ENCODE measurements at places on chromosomes 4 and X.

- DNase-seq, result no peak
Measured at GRCh38 chr4:161376275-161376674, 787.5 kb downstream of the FSTL5 start.

DNA sequence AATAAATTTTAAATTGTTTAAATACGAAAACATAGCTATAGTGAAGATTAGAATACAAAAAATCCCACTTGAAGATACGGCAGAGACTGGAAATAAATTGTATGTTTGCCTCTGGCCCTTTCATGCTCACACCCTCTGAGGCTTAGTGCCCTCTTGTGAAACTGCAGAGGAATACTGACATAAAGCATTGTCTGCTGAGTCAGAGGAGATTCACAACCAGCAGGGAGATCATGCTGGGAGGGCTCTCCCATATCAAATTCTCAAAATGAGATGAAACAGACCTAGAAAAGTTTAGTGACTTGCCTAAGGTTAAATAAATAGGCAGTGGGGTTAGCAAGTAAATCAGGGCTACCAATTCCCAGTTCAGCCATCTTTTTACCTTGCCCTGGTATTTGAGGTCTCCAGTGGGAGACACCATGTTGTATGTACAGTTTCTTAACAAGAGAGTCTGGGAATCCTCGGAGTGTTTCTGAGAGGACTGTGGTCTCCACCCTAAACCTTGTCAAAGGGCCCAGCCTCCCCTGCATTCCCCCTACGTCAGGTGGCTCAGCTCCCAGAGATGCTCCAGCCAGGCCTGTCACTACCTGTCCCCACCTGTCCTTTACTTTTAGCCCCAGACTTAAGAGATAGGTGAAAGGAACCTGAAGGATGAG, 581.4 kb upstream of the DIPK2B start:
- peak; percentile 79 for DNase-seq

GRCh38 chr4:874056-874455, 48.1 kb upstream of the CPLX1 start:
- DNase-seq, result no peak

- DNase-seq, result no peak
Measured at GRCh38 chr4:34250562-34250961, 1993.8 kb downstream of the ARAP2 start.

DNA sequence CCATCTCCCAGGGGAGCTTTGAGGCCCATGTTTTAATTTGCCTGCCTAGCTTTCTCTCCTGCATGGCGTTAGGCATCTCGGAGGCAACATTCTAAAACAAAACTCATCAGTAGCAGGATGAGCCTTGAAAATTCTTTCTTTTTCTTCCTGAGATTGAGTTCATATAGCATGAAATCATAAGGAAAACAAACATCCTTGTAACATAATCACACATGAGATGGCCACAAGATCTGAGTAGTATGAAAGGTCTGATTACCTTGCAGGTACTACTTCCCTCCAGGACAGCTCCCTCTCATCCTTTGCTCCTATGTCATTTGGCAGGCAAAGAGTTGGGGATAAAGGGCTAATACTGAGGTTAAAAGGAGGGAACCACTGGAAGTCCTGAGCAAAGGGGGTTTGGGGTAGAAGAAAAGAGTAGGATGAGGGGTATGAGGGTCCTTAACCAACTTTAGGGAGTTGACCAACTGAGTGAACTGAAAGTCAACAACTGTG, 37.5 kb upstream of the CXCL8 start:
- DNase-seq, result no peak

GRCh38 chr4:39030725-39031124, 1.5 kb downstream of the TMEM156 start:
- no peak for DNase-seq

DNA sequence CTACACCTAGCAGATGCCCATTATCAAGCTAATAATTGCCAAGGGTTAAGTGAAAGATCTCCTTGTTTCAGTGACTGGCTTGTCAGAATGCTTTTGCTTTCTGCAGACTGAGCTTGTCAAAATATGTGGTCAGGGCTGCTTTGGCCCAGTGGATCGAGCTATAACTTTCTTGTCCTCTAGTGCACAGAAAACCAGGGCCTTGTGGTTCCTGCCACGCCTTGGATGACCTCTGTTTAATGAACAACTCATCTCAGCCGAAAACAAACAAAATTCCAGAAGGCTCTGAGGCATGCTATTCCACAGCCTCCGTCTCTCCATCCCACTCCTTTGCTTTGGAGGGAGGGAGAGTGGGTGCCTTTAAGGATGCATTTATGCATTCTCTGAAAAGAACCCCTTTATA, 11.3 kb downstream of the EVC start:
- peak; percentile 77 for DNase-seq

- DNase-seq, result peak; percentile 30
Measured at GRCh38 chr4:38562751-38563198, 101.2 kb upstream of the KLF3 start.

- no peak for DNase-seq
Measured at GRCh38 chr4:17654701-17655100, 40.3 kb downstream of the MED28 start.

DNA sequence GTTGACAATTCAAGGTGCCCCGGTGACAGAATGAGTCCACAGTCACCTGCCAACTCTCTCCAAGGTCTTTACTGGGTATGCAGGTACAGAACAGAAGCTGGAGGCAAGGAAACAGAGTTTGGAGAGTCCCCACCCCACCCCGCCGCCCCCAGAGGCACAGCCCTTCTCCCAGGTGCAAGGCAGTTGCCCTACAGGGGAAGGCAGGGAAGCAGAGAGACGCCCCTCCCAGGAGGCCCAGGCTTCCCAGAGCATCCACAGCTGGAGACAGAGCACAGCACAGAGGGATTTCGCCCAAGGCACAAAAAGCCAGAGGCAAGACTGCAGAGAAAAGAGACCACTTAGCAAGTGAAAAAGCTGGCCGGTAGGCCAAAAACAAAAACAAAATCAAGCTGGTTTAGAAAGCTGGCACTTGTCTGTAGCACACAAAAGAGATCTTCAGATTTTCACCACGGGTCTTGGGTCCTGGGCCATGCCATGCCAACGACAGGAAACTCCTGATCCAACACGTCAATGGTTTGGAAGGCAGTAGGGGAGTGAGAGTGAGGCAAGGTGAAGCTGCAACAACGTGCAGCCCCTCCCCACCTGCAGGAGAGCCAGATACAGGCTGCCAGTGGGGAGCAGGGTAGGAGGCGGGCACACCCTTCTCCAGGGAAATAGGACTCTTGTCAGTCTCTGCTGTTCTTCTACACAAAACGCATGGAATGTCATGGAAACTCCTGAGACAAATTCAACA, 113.3 kb downstream of the AFAP1 start:
- no peak for DNase-seq

GRCh38 chr4:88962396-88962795, 94.6 kb downstream of the FAM13A start:
- no peak for DNase-seq

- DNase-seq, result peak; percentile 48
Measured at GRCh38 chrX:153476666-153477363, 6.4 kb upstream of the HAUS7 start.

GRCh38 chr4:15352524-15352923, 75.3 kb upstream of the C1QTNF7 start:
- DNase-seq, result peak; percentile 41

- no peak for DNase-seq
Measured at GRCh38 chr4:152858934-152859333, 77.2 kb upstream of the FHDC1 start.

DNA sequence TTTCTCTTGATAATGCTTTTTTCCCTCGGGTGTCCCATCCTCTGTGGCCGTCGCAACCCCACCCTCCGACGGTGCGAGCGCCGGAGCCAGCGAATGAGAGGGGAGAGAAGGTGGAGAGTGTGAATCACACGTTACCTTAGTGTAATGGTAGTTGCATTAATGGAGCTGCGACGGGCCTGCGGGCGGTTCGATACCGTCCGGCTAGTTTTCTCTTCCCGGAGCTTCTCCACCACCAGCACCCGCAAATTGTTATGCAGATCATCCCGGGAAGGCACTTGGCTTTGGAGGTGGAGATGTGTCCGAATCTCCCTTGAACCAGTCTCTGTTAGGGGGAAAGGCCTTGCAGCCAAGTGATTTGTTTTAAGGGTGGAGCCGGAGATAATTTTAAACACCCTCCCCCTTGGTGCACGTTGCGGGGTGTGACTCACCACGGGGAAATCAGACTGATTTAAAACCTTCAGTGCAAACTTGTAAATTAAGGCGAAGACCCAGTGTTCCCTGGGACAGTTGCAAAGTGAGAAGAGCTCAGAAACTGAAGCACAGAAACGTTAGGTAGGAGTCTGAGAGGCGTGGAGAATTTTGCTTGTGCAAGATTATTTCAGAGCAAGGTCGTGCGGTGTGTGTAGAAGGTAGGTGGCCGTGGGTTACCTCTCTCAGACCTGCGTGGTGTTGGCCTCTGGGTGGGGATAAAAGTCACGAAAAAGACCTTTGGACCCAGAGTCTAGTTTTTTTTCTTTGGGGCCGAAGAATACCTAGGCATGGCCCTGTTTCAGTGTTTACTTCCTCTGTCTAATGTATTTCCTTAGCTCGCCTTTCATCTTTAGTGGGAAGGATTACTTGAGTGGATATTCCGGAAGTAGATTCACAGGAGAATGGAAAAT, 1.3 kb downstream of the AFF1 start:
- DNase-seq, result peak; percentile 65

- DNase-seq, result no peak
Measured at GRCh38 chr4:140363051-140363450, 10.4 kb upstream of the SCOC start.

DNA sequence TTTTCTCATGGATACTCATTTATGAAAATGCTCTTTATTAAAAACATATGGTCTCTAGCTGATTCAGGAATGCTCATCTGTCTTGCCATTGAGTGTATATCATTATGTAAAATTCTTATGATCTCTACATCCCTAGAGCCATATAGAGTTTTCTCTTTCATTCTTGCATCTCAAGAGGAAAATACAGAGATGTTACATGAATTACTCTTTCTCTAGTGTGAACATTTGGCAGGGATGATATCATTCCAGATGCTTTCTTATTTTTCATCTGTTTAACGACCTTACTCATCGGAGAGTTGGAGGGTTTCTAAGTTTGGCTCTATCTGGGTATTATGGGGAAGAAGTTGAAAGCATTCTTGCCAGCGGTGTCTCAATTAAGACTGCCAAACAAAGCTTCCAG, 202.9 kb upstream of the SLC7A11 start:
- peak; percentile 61 for DNase-seq

GRCh38 chr4:42995343-42995944, 102.9 kb downstream of the GRXCR1 start:
- DNase-seq, result peak; percentile 17

DNA sequence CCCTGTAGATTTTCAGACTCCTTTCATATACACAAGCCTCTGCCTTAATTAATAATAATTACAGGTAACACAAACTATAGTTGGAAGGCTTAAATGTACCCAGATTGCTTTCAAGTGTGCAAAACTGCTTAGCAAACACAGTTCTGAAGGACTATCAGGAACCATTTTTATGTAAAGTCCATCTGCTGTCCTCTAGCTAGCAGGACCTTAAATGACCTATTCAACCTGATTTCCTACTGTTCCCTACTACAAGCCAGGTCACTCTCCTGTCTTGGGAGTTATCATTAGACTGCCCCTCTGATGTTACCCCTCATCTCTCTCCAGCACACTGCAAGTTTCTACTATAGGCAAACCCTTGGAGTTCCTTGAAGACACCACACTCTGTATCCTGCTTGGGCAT, 157.3 kb downstream of the GBA3 start:
- DNase-seq, result no peak

DNA sequence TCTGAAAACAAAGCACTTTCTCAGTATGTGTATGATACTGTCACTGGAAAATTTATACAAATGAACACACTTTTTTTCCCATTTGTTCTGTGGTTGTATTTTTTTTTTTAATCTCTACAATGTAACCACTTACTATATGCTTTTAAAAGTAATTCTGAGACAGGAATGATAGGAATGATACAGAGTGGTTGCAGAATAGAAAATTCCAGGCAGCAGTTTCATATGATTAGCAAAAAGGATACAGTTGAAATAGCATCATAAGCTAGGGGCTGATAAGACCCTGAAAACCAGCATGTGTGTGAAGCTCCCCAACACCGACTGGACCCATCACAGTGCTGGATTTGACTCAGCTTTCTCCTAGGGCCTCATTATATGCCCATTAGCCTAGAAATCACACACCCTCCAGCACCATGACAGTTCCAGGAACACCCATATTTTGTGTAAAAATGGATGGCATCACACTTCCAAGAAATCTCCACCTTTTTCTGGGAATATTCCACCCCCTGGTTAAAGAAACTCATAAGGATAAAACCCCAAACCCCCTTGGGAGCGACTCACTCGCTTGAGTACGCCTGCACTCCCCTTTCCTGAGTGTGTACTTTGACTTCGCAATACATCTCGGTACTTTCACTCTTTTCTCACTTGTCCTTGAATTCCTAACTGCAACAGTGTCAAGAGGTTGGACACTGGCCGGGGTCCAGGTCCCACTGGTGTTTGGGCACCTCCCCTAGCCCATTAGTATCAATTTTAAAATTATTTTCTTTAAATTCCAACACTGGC, 77.4 kb upstream of the AGA start:
- no peak for DNase-seq

DNA sequence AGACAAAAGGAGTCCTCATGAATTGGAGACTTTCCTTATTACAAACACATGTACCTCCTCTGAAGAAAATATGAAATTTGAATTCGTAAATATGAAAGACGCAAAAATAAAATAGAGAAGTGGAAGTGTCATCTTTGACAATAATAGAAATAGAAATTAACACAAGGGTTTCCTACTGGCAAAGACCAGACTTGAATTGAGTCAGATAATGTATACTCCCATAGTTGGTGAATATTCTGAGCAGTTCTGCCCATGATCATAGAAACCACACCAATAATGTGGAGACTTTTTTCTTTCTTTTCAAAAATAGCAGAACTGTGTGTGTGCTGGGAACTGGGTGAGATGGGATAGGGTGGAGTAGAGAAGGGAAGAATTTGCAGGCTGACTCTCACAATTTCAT, 277.7 kb upstream of the TET2 start:
- DNase-seq, result no peak

DNA sequence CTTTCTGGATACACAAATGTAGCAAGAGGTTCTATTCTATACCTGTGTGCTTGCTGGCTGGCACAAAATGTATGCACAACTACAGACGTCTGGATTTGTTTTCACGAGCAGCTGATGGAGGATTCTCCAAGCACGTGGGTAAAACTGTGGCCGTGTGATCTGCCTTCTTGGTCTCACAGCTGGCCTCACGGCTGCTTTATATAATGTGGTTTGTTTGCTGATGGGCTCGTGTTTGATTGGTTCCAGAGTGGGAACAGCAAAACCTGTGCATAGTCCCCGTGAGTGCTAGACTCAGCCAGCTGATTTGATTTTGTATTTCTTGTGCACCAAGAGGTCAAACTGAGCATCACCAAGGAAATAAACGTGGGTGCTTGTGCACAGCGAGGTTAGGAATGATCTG, 262.6 kb upstream of the RPS6KA3 start:
- DNase-seq, result no peak

GRCh38 chr4:167868163-167868562, 224.2 kb upstream of the ANXA10 start:
- DNase-seq, result no peak

GRCh38 chr4:65340382-65341109, 329.7 kb downstream of the EPHA5 start:
- DNase-seq, result no peak

GRCh38 chr4:17168571-17168970, 270.1 kb upstream of the LDB2 start:
- peak; percentile 47 for DNase-seq

GRCh38 chrX:130336531-130336930, 3.2 kb upstream of the SLC25A14 start:
- no peak for DNase-seq

- peak; percentile 7 for DNase-seq
Measured at GRCh38 chr4:80540785-80541469, 205.4 kb downstream of the CFAP299 start.

GRCh38 chrX:1292575-1293290, 24.1 kb downstream of the CSF2RA start:
- DNase-seq, result no peak

Measured in AG08395 (cell line).